ENCODE measurements at places on chromosomes 1 and 21. TPM values are rescaled to one million over a fixed set of nuclear protein-coding genes. Genes with fewer than 3 reads are reported as not detected.

- H3K4me3 ChIP-seq = no peak overlapping the region
- no peaks in the 10 kb centered on the region for H3K27me3 ChIP-seq
- peaks cover 20% of the 10 kb centered on the region for H3K36me3 ChIP-seq
- no peak for DNase-seq
Measured at GRCh38 chr1:33272930-33273329, 16.6 kb downstream of the ZNF362 start.

GRCh38 chr1:164780863-164781262 is 221.9 kb downstream of the PBX1 start:
- no peak overlapping the region for H3K4me3 ChIP-seq
- no peak for DNase-seq
- no peaks in the 10 kb centered on the region for H3K27me3 ChIP-seq
- H3K4me1 ChIP-seq = peaks cover 14% of the 10 kb centered on the region
- no peak overlapping the region for H3K27ac ChIP-seq

GRCh38 chr1:110112656-110113055 is 413 bp downstream of the UBL4B start:
- H3K4me3 ChIP-seq = no peak overlapping the region
- H3K4me1 ChIP-seq = no peaks in the 10 kb centered on the region
- no peak overlapping the region for H3K27ac ChIP-seq
- DNase-seq = no peak
- H3K36me3 ChIP-seq = no peaks in the 10 kb centered on the region

GRCh38 chr1:159584536-159584935 is 3.1 kb upstream of the APCS start:
- H3K27me3 ChIP-seq = no peaks in the 10 kb centered on the region
- no peak for DNase-seq
- H3K36me3 ChIP-seq = no peaks in the 10 kb centered on the region
- H3K4me3 ChIP-seq = no peak overlapping the region
- H3K27ac ChIP-seq = no peak overlapping the region
- H3K4me1 ChIP-seq = no peaks in the 10 kb centered on the region

DNA sequence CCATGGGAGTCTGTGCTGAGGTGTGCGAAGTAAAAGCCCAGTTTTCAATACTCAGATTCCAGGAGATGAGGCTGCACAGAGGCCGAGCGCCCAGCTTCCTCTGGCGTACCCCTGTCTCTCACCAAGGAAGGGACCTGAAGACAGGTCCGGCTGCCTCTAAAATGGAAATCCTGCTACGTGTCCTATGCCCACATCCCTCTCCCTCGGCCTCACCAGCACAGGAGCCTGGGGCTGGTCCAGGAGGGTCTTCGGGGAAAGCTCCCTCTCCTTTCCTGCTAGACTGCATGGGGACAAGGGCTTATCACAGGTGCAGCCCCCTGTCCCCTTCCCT is 392 bp downstream of the MRPL55 start:
- peaks cover 10% of the 10 kb centered on the region for H3K36me3 ChIP-seq
- DNase-seq = no peak
- H3K4me3 ChIP-seq = peak overlapping the region; percentile 93
- H3K27ac ChIP-seq = peak overlapping the region; percentile 90

GRCh38 chr1:183238071-183238470 is 52.0 kb downstream of the LAMC2 start:
- no peaks in the 10 kb centered on the region for H3K27me3 ChIP-seq
- no peak overlapping the region for H3K4me3 ChIP-seq
- H3K4me1 ChIP-seq = peaks cover 11% of the 10 kb centered on the region
- H3K27ac ChIP-seq = no peak overlapping the region

- H3K36me3 ChIP-seq = no peaks in the 10 kb centered on the region
- no peak overlapping the region for H3K27ac ChIP-seq
- H3K27me3 ChIP-seq = no peaks in the 10 kb centered on the region
- H3K4me3 ChIP-seq = no peak overlapping the region
Measured at GRCh38 chr1:106688446-106688845, 368.0 kb upstream of the PRMT6 start.

- no peaks in the 10 kb centered on the region for H3K36me3 ChIP-seq
- H3K4me3 ChIP-seq = no peak overlapping the region
- no peaks in the 10 kb centered on the region for H3K27me3 ChIP-seq
Measured at GRCh38 chr1:191977874-191978506, 180.3 kb upstream of the RGS18 start.

- no peak for DNase-seq
- no peaks in the 10 kb centered on the region for H3K27me3 ChIP-seq
- H3K4me3 ChIP-seq = no peak overlapping the region
- no peaks in the 10 kb centered on the region for H3K4me1 ChIP-seq
- H3K27ac ChIP-seq = no peak overlapping the region
- H3K36me3 ChIP-seq = no peaks in the 10 kb centered on the region
Measured at GRCh38 chr1:31397360-31398095, 15.5 kb upstream of the SERINC2 start.

- H3K27ac ChIP-seq = no peak overlapping the region
- H3K4me3 ChIP-seq = no peak overlapping the region
Measured at GRCh38 chr1:215219372-215219771, 136.8 kb downstream of the KCNK2 start.

Gene GNAT2
- total RNA-seq = not detected

Gene SLC9C2
- total RNA-seq = not detected

GRCh38 chr1:212447478-212447877 is 14.8 kb downstream of the NENF start:
- H3K4me3 ChIP-seq = no peak overlapping the region
- H3K27ac ChIP-seq = no peak overlapping the region
- H3K27me3 ChIP-seq = no peaks in the 10 kb centered on the region
- peaks cover 13% of the 10 kb centered on the region for H3K36me3 ChIP-seq

GRCh38 chr1:243526180-243526579 is 270.3 kb downstream of the SDCCAG8 start:
- H3K4me1 ChIP-seq = peaks cover 16% of the 10 kb centered on the region
- H3K36me3 ChIP-seq = no peaks in the 10 kb centered on the region
- DNase-seq = no peak
- H3K27me3 ChIP-seq = no peaks in the 10 kb centered on the region

Gene CAPZB
- 119 TPM for total RNA-seq

Gene ANKRD35
- total RNA-seq = 9.6 TPM

DNA sequence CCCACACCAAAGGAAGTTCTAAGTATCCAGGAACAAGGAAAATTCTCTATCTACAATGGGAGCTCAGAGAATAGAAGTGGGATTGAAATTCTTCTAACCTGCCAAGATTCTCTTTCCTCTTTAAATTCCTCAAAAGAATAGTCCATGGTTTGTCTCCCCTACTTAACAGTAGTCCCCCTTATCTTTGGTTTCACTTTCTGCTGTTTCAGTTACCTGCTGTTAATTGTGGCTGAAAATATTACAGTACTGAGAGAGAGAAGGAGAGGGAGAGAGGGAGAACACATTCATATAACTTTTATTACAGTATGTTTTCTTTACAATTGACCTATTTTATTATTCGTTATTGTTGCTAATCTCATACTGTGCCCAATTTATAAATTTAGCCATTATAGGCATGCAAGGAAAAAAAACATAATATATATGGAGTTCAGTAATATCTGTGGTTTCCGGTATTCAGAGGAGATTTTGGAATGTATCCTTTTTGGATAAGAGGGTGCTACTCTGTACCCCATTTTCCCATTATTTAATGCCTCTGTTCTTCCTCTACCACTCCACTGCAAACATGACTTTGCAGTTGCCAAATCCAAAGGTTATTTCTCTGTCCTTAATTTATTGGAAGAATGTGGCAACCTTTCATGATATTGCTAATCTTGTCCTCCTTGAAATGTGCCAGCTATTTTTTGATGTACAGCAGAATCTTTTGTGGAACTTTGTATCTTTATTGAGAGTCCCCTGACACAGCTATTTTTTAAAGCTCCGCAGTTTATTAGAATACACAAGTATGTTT is 68.0 kb downstream of the USP25 start:
- no peak for DNase-seq
- H3K27ac ChIP-seq = no peak overlapping the region
- peaks cover 8% of the 10 kb centered on the region for H3K4me1 ChIP-seq
- H3K27me3 ChIP-seq = no peaks in the 10 kb centered on the region

DNA sequence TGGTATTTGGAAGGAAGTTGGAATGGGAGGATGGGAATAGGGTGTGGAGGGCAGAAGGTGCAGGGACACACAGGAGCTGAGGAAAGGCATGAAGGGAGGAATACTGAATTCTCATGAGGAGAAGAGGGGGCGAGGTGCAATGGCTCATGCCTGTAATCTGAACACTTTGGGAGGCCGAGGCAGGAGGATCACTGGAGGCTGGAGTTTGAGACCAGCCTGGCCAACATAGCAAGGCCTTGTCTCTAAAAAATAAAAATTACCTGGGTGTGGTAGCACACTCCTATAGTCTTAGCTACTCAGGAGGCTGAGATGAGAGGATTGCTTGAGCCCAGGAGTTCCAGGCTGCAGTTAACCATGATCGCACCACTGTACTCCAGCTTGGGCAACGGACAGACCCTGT is 117.3 kb downstream of the DTL start:
- no peak for DNase-seq
- H3K27ac ChIP-seq = no peak overlapping the region
- no peaks in the 10 kb centered on the region for H3K36me3 ChIP-seq
- no peaks in the 10 kb centered on the region for H3K27me3 ChIP-seq

Gene SLC37A1
- total RNA-seq = 6.6 TPM

GRCh38 chr1:209670441-209671082 is 4.7 kb upstream of the G0S2 start:
- H3K27me3 ChIP-seq = no peaks in the 10 kb centered on the region
- peaks cover 8% of the 10 kb centered on the region for H3K4me1 ChIP-seq

Gene AMIGO1
- total RNA-seq = 7.8 TPM

DNA sequence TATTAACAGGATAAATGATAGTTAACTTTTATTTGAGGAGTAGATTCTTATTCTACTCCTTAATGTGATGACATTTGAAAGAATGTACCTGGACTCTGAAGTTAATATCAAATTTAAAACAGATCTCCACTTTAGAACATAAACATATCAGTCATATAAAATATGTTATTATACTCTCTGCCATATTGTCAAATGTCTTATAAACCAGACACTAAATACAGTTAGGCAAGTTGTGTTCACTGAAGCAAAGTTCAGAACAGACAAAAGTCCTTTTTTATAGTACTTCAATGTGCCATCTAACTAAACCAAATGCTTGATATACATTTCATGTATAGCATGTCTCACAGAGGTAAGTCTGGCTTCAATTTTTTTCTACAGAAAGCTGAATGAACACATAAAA is 285.2 kb downstream of the AKT3 start:
- no peaks in the 10 kb centered on the region for H3K27me3 ChIP-seq
- peaks cover 7% of the 10 kb centered on the region for H3K36me3 ChIP-seq
- H3K27ac ChIP-seq = no peak overlapping the region
- H3K4me1 ChIP-seq = peaks cover 8% of the 10 kb centered on the region
- DNase-seq = no peak
